ENCODE measurements at places on chromosomes 16 and 17.

DNA sequence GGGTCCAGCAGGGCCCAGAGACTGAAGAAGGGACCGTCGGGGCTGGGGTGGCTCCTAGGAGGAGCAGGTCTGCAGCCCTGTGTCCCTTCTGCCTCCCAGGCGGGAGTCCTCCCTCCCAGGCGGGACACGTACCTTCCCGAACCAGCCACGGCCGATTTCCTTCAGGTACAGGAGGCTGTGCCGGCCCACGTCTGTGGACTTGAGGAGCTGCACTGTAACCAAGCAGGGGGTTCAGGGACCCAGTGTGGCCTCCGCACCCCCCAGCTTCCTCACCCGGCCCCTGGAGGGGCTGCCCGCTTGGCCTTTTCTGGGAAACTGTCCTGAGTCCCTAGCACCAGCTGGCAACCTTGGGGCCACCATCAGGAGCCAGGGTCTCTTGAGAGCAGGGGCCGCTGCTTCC lies 37.0 kb upstream of the PVALEF start:
- DNase-seq = no peak

DNA sequence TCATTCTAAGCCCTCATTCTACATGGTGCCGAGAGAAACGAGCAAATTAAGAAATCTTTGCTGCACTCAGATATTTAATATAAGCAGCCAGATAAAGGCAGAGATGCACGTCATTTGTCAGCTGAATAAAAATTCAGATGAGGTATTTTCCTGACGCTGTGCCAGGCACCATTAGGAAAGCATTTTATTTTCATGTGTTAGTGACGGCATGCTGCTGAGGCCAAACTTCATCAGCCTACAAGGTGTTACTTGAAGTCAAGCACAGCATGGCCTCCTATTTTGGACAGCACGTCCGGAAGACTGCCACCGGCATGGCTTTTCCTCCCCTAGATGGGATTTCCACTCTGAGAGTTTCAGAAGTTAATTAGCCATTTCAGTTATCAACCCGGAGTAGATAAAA lies 70.3 kb downstream of the IRX3 start:
- DNase-seq = no peak

- no peak for DNase-seq
These were observed 100.9 kb upstream of the GSE1 start for GRCh38 chr16:85511938-85512807.

- DNase-seq = peak; percentile 76
These were observed at the start of gene NKIRAS2 for GRCh38 chr17:42019509-42020404. NKIRAS2 (plus strand) TSS chr17:42020090; CDS start chr17:42021578, 1,488 bp downstream.

- no peak for DNase-seq
These were observed 13.3 kb downstream of the CRISPLD2 start for GRCh38 chr16:84833144-84833500.

- no peak for DNase-seq
These were observed 6.9 kb downstream of the DEXI start for GRCh38 chr16:10935226-10935915.

- no peak for DNase-seq
These were observed 715 bp downstream of the ENDOV start for GRCh38 chr17:80415626-80416137.

Data from HCT116 (cell line).